ENCODE measurements at places on chromosomes 4 and X.

DNA sequence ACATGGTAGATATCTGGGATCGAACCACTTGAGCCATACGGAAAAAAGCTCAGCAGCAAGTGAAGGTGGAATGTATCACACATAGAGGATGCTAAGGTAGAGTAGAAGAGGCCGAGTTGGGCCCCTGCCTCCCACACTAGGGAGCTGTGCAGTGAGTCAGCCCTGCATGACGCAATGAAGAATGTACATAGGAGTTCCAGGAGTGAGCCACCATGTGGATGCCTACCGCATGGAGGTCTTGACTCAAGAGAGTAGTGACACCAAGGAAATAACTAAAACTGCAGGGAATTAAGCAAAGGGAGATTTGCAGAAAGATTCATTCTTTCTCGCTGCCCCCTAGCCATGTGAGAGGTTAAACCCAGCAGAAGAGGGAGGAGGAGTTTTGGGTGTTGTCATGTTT lies 389.6 kb upstream of the IGFBP7 start:
- no peak for DNase-seq

DNA sequence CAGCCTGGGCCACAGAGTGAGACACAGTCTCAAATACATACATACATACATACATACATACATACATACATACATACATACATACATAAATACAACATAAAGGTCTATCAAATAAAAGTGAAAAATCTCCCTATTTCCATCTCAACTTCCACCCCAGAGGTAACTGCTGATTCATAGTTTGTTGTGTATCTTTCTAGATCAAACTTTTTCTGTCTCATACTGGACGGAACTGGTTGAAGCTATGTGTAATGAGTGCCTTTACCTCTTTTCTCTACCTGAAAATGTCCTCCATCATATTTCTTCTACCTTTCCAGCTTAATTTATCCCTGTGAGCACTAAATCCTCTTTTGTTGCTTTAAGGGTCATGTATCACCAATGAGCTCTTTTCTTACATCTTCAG lies 102.5 kb downstream of the HDAC8 start:
- DNase-seq = no peak

GRCh38 chrX:153828308-153828707 lies 2.0 kb downstream of the PDZD4 start:
- no peak for DNase-seq

DNA sequence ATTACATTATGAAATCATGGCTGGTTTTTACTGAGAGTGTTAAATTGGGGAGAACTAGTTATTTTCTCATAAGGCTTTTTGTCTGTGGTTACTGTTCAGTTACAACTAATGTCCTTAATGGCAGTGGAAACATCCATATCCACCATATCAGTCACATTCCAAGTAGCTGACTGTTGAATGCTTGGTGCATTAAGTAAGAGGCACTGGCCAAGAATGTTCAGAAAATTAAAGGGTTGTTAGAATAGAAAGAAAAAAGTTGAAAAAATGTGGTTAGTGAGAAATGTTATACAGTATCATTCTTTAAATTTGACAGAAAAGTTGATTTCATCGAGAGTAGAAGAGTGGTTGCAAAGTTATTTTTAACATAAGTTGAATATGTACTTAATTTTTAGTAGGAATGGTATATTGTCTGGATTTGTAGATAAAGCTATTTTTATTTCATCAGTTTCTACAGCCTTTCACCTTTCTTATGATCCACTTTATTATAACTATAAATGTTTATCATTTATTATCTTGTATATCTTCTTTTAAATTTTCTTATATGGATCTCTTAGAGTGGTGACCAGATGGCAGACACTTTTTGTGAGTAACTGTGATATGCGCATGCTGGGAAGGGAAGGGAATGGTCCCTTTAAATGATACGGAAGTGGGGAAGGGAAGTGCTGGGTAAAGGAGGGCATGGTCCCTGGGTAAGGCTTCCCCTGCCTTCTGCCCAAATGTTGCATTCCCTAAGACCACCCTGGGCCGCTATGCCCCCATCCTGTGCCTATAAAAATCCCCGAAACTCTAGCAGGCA lies 2407.1 kb downstream of the ARAP2 start:
- DNase-seq = no peak

- DNase-seq = no peak
Measured at GRCh38 chr4:8602686-8603430, 10.3 kb downstream of the CPZ start.

DNA sequence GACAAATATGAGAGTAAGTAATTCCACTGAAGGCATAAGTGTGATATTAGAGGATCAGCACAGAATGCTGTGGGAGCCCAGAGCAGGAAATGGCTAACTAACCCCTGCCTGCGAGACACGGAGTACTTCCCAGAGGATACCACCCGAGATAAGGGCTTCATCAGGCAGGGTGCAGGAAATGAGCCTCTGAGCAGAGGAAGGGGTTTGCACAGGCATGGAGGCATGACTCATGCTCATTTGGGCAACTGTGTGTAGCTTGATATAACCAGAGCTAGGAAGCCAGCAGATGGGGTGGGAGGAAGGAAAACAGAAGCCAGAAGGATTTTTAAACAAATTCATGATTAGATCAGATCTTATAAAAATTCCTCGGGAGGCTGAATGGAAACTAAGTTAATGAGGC lies 70.0 kb upstream of the TSPAN5 start:
- no peak for DNase-seq

DNA sequence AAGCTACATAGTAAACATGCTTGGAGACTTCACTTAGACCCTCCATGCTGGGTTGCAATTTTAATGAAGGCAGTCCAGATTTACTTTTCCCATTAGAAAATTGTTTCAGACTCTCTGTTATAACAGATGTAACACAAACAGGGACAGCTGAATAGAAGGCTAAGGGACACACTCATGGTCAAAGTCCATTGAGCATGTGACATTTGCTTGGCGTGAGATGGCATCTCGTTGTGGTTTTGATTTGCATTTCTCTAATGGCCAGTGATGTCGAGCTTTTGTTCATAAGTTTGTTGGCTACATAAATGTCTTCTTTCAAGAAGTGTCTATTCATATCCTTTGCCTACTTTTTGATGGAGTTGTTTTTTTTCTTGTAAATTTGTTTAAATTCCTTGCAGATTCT lies 358.2 kb upstream of the CLNK start:
- no peak for DNase-seq

DNA sequence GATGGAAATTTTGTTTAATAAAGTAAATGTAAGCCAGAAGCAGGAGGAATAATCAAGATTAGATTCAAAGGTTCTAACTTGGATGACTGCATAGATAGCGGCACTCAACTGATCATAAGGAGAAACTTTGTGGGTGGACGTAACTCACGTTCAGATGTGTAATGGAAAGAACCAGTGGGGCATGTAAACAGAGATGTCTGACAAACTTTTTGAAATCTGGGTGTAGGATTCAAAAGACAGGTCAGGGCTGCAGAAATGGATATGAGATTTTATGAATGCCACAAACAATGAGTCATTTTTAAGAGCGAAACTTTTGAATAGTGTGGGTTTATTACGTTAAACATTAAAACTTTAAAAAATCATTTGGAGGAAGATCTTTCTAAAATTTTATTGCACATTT lies 375.6 kb downstream of the GBA3 start:
- DNase-seq = no peak

DNA sequence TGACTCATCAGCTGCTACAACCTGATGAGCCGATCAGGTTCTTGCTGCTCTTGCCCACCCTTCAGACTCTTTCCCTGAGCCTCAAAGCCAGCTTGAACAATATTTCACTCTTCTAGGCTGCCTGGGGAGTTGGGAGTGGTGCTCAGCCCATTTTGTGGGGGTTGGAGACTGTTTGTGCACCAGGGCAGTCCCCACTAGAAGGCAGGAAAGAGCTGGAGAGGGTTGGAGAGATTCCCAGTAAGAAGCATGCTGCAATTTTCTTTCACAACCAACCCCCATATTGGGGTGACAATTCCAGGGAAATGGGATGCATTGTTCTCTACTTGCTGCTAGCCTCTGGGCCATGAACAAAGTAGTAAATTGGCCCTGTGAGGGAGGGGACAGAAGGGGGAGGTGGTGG lies 44.1 kb downstream of the SLC16A2 start:
- DNase-seq = no peak

DNA sequence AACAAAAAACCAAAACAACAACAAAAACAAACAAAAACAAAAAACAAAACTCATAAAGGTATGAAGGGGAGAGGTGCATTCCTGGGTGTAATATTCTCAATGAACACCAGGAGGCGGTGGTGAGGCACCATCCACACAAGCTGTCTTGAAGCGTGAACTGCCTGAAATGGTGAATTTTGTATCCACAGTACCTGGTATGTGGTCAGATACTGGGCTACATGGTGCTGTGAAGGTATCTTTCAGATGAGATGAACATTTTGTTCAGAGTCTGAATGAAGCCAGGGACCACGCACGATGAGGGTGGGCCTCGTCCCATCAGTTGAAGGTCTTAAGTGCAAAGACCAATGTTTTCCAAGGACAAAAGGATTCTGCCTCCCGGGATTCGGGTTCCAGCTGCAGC lies 58.5 kb downstream of the ASMT start:
- DNase-seq = no peak

GRCh38 chrX:42505016-42505415 lies 272.9 kb downstream of the PPP1R2C start:
- DNase-seq = no peak

DNA sequence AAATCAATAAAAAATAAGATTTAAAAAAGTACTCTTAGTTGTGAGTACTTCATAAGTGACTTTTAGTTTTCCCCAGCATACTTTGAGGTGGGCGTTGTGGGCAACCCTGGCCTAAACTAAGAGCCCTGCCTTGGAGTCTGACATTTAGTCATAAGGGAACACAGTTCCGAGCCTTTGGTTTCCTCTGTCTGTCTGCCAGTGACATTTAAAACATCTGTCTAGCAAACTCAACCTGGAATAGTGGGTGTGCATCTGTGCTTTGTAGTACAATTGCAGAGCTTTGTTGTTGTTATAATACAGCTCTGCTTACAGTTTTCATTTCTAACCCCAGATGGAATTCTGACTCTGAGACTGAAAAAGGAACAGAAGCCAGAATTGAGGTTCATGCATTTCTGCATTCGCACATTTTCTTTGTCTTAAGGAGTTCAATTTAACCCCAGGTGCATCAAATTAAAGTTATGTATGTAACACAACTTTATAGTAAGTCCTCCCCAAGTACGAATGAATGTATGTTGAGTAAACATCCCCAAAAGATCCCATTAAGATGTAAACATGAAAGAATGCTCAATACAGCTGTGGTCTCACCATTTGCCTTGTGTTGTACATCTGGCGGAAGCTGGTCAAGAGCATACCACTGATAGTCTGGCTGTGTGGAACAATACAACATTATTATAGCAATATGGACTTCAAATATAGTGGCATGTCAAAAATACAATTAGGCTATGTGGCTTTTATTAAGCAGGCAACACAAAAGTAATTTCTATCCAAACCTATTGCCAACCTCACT lies 25.9 kb downstream of the TNIP3 start:
- DNase-seq = no peak

- peak; percentile 56 for DNase-seq
Measured at GRCh38 chrX:53048169-53049126, at the start of gene GPR173. Gene GPR173 (plus strand): TSS chrX:53048789. CDS start chrX:53076622, 27,833 bp downstream.

- no peak for DNase-seq
Measured at GRCh38 chr4:19278665-19279064, 973.0 kb upstream of the SLIT2 start.

DNA sequence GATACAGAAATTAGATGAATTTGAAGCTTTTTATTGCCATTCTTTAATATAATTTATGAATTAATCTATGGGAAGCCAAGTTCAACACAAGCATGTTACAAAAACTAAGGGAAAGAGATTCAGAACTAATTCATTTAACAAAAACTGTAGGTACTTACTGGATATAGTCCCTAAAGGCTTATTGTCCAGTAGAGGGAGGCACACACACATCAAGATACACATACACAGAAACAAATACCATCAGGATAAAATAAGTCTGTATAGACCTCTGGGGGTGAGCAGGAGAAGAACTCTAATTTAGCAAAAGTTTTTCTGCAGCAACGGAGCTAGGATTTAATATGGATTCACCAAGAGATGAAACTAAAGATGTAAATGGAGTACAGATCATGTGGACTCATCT lies 83.0 kb upstream of the IL13RA1 start:
- peak; percentile 43 for DNase-seq

DNA sequence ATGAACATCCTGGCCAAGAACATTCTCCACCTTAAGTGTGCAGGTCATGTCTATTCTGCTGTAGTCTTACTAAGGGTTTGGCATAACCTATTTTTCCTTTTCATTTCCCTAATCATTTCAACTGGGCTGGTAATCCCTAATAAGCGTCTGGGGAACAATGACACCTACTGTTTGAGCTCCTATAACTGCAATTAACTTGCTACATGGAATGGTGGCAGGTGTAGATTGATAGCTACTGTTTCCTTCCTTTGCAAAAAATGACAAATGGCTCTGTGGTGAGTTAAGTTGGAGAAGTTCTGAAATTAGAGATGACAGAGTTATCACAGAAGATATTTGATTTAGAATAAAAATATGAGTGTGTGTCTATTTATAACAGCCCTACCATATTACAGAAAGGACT lies 104.5 kb upstream of the NAP1L5 start:
- DNase-seq = no peak

GRCh38 chr4:7624396-7624980 lies 189.8 kb upstream of the PSAPL1 start:
- DNase-seq = no peak

DNA sequence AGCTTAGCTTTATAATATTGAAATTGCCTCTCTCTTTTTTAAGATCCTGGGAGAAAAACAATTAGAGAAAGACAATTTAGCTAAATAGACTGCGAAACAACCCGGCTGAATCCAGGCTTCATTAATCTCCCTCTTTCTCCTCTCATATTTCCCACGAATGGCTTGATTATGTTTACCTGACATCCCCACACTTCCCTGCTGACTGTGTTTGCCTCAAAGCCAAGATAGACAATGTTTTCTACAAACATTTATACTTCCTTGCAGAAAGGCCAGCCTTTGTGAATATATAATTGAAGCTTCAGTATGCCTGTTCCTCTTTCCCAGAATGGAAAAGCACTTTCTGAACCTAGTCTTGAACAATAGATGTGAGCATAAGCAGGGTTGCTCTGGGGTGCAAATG lies 566.8 kb downstream of the PDHA2 start:
- DNase-seq = no peak

GRCh38 chrX:104854188-104854587 lies 288.2 kb downstream of the IL1RAPL2 start:
- DNase-seq = no peak

GRCh38 chr4:78951862-78952472 lies 12.7 kb upstream of the PAQR3 start:
- peak; percentile 24 for DNase-seq

- DNase-seq = no peak
Measured at GRCh38 chrX:131072871-131073571, 14.9 kb downstream of the ARHGAP36 start.

- peak; percentile 10 for DNase-seq
Measured at GRCh38 chrX:103831803-103832544, at the start of gene RAB9B. Gene RAB9B (minus strand): TSS chrX:103832257. CDS start chrX:103825784, 6,473 bp downstream.
